Fibroblast of lung (primary cell): ENCODE measurements at places on chromosomes 4 and X. TPM values are rescaled to one million over a fixed set of nuclear protein-coding genes. Genes with fewer than 3 reads are reported as not detected.
A peak's percentile ranks its signal among the peaks of the same experiment; 100 is the strongest.

- H3K36me3 ChIP-seq = peaks cover 1% of the 10 kb centered on the region
- H3K4me1 ChIP-seq = no peaks in the 10 kb centered on the region
- H3K27ac ChIP-seq = no peak overlapping the region
- H3K27me3 ChIP-seq = no peaks in the 10 kb centered on the region
- no peak for DNase-seq
Observed at GRCh38 chr4:147923854-147924253, 192.0 kb downstream of the ARHGAP10 start.

DNA sequence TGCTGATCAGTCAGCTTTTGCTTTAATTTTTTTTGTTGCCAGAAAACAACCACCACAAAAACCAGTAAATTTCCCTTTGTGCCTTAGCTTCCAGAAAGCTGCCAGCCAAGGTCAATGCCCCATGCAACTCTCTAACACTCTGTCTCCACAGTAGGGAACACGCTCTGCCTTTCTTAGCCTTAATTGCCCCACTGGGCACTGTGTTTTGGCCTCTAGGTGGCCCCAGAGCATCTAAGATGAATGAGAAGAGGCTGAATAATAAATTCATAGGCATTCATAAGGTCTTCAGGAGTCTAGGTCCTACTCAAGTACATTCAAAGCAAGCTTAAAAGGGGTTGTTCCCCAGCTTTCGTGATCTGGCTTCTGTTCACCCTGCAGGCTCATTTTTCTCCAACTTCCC lies 57.7 kb upstream of the PASD1 start:
- no peaks in the 10 kb centered on the region for H3K27me3 ChIP-seq
- H3K36me3 ChIP-seq = no peaks in the 10 kb centered on the region
- H3K27ac ChIP-seq = no peak overlapping the region

TBCK gene
- 51.1 and 69.9 TPM in 2 replicates for total RNA-seq

DNA sequence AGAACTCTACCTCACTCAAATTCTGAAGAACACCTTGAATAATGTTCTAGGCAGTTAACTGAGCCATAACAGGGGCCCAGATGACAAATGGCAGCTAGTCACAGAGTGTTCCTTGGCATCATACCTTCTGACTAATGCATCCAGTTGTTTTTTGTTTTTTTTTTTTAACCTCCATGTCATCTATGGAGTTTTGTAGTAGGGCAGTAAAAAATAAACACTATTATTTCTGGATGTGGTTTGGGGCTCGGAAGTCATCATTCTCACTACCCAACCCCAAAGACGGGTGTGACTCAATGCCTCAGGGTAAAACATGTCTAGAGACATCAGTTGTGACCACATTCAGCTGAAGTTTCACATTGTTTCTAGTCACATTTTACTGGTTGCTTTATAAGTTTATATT lies 31.2 kb upstream of the MCF2 start:
- H3K27ac ChIP-seq = no peak overlapping the region
- no peaks in the 10 kb centered on the region for H3K4me1 ChIP-seq
- no peak overlapping the region for H3K4me3 ChIP-seq
- H3K36me3 ChIP-seq = no peaks in the 10 kb centered on the region

DNA sequence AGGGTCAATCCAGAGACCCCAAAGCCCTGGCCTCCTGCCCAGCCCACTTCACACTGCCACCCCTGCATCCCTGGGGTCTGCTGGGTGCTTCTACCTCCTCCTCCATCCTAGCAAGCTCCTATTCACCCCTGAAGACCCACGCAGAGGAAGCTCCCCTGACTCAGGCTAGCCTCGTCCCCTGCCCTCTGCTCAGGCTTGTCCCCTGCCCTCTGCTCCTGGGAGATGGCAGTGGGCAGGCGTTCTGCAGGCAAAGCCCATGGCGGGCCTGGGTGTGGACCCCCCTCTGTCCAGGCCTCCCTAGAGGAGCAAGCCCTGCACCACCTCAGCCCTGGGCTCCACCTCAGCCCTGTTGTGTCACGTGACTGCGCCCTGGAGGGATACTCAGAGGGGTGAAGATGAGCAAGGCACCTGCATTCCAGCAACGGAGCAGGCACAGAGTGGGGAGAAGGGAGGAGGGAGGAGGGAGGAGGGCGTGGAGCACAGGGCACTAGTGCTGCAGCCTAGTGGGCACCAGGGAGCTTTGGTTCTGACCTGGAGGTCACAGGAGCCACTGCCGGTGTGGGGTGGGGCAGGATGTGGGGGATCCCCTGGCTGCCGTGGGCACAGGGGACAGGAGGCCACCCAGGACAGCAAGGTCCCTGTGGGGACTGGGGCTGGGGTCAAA lies 27.6 kb upstream of the FGFR3 start:
- H3K4me1 ChIP-seq = no peaks in the 10 kb centered on the region
- no peaks in the 10 kb centered on the region for H3K36me3 ChIP-seq

GRCh38 chrX:155886409-155886808 lies 5.3 kb downstream of the VAMP7 start:
- no peaks in the 10 kb centered on the region for H3K36me3 ChIP-seq
- H3K27ac ChIP-seq = no peak overlapping the region
- H3K4me3 ChIP-seq = no peak overlapping the region
- peaks cover 2% of the 10 kb centered on the region for H3K4me1 ChIP-seq

GPR78 gene
- total RNA-seq = 0.33 and 1.0 TPM in 2 replicates

DNA sequence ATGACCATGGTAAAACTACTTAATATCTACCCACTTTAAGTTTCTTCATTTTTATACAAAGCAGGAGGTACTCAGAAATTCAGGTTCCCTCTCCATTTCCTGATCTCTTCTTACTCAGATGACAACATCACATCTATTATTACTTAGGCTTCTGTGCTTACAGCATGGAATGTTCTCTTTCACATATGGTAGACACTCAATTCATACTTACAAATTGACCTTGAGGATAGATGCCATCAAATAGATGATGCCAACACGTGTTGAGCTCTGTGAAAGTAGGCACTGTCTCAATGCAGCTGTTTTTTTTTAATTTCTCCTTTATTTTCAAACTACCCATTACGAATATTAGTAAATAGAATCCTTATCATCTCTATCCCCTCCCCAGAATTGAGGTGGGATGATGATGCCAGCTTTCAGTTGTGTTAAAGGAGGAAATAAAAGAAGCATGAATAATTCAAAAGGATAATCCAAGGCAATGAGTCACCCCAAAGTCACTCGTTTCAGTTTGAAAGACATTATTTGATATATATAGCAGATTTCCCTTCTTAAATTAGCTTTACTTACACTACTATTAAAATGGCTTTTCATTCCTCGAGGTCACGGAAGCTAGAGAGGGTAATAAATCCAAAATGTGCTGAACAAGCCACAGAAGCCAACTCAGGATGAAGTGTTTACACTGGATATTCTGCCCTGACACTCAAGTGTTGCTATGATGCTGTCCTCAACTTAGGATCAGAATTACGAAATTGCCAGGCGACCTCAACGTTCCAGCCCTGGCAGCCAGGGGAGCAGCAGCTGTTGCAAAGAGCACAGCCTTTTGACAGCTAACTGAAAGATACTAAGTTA lies 124.2 kb upstream of the EOLA2 start:
- no peak overlapping the region for H3K27ac ChIP-seq
- peak; percentile 77 for DNase-seq
- no peaks in the 10 kb centered on the region for H3K36me3 ChIP-seq

DNA sequence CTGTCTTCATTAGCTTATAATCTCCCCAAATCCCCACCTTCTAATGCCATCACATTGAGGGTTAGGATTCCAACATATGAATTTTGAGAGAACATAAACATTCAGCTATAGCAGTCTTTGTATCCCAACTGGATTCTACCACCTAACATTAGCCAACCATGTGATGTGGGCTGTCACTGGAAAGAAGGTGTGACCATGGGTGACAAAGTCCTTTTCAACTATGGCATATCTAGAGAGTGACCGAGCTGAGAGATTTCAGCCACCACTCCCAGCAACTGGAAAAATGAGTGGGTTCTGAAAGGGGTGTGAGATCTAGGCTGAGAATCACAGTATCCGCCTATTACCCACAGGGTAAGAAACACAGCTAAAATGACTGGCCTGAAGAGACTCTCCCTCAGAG lies 22.1 kb downstream of the GABRB1 start:
- DNase-seq = no peak
- no peaks in the 10 kb centered on the region for H3K27me3 ChIP-seq
- H3K36me3 ChIP-seq = no peaks in the 10 kb centered on the region
- no peak overlapping the region for H3K27ac ChIP-seq
- no peaks in the 10 kb centered on the region for H3K4me1 ChIP-seq

IGSF1 gene
- total RNA-seq = under 0.01 TPM in 1 of 2 replicates, not detected in the other

- no peak overlapping the region for H3K27ac ChIP-seq
- H3K27me3 ChIP-seq = no peaks in the 10 kb centered on the region
- H3K4me3 ChIP-seq = no peak overlapping the region
- no peaks in the 10 kb centered on the region for H3K36me3 ChIP-seq
Observed at GRCh38 chr4:140834839-140835495, 78.8 kb upstream of the TBC1D9 start.

GRCh38 chrX:152902502-152902820 lies 4.6 kb downstream of the ZNF185 start:
- no peaks in the 10 kb centered on the region for H3K36me3 ChIP-seq
- DNase-seq = no peak
- H3K27ac ChIP-seq = no peak overlapping the region
- no peaks in the 10 kb centered on the region for H3K27me3 ChIP-seq
- H3K4me1 ChIP-seq = peaks cover 2% of the 10 kb centered on the region
